ENCODE measurements at places on chromosomes 1 and 21.
A peak's percentile ranks its signal among the peaks of the same experiment; 100 is the strongest.

DNA sequence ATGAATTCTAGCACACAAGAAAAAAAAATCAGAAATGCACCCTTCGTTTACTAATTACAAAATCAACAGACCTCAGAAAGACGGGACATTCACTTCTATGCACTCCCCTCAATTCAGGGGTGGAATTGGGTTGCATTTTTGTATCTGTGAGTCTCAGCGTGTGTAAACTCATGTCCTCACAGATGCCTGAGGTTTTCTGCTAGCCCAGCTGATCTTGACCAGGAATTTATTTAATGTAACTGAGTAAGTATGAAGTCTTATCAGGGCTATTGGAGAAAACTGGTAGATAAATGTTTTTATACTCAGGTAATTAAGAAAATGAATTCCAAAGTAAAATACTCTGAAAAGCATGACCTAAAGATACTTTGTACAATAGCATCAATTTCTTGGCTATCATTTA lies 167.7 kb downstream of the RUNX1 start:
- no peak for DNase-seq
- H3K27ac ChIP-seq: no peak overlapping the region
- H3K27me3 ChIP-seq: peaks cover 63% of the 10 kb centered on the region
- H3K36me3 ChIP-seq: no peaks in the 10 kb centered on the region
- no peak overlapping the region for H3K4me3 ChIP-seq
- peaks cover 9% of the 10 kb centered on the region for H3K4me1 ChIP-seq

DNA sequence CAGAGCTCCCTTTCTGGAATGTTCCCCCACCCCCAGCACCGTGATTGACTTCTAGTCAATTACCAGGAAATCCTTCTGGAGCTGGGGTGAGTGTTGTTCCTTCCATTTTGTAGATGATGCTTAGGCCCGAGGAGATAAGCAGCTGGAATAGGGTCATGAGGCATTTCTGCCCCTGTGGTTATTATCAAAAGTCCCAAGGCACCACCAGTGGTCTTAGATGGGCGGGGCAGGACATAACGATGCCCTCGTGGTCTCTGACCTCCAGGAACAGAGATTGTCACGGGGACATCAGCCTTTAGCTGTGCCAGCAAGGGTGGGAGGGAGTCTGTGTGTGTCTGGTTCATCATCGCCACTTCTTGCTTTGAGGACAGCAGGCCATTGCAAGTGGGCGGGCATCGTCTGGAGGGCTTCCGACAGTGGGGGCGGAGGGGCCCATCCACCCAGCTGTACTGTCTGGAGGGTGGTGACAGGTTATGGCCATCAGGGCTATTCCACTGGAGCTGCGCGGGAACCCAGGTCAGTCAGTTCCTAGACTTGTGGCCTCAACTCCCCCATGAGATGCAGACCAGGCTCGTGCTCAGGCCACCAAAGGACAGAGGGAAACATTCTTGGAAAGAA lies 22.6 kb downstream of the TNFRSF8 start:
- no peak overlapping the region for H3K4me3 ChIP-seq
- no peak overlapping the region for H3K27ac ChIP-seq
- no peaks in the 10 kb centered on the region for H3K27me3 ChIP-seq
- no peaks in the 10 kb centered on the region for H3K36me3 ChIP-seq
- H3K4me1 ChIP-seq: no peaks in the 10 kb centered on the region
- DNase-seq: no peak

GRCh38 chr1:48225579-48225978 lies 3.1 kb downstream of the SLC5A9 start:
- no peak overlapping the region for H3K27ac ChIP-seq
- H3K4me3 ChIP-seq: no peak overlapping the region
- H3K4me1 ChIP-seq: no peaks in the 10 kb centered on the region
- no peaks in the 10 kb centered on the region for H3K27me3 ChIP-seq
- H3K36me3 ChIP-seq: no peaks in the 10 kb centered on the region

DNA sequence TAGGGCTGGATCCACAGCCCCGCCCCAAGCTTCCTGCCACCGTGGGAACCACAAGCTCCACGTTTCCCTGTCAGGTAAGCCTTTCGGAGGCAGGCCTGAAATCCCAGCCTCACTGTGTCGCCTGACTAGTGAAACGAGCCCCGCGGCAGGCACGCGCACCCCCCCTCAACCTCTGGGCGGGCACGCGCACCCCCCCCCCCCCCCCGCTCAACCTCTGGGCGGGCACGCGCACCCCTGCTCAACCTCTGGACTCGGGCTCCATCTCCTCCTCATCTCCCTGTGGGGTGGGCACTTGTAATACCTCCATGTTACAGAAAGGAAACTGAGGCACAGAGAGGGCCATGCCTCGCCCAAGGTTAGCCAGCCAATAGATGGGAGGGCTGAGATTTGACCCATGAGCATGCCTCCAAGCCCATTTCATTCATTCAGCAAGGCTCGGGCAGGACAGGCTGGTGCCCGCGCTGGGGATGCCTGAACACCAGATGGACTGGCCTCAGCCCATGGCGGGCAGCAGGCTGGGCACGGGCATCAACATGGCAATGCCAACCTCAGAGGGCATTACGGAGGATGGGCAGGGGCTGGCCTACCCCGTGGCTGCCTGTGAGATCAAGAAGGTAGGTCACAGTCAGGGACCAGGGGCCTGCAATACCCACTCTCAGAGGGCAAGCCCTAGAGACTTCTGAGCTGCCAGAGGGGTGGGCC lies 4.7 kb downstream of the CFAP410 start:
- no peak overlapping the region for H3K27ac ChIP-seq
- H3K4me3 ChIP-seq: no peak overlapping the region
- no peaks in the 10 kb centered on the region for H3K27me3 ChIP-seq
- no peak for DNase-seq
- no peaks in the 10 kb centered on the region for H3K36me3 ChIP-seq

DNA sequence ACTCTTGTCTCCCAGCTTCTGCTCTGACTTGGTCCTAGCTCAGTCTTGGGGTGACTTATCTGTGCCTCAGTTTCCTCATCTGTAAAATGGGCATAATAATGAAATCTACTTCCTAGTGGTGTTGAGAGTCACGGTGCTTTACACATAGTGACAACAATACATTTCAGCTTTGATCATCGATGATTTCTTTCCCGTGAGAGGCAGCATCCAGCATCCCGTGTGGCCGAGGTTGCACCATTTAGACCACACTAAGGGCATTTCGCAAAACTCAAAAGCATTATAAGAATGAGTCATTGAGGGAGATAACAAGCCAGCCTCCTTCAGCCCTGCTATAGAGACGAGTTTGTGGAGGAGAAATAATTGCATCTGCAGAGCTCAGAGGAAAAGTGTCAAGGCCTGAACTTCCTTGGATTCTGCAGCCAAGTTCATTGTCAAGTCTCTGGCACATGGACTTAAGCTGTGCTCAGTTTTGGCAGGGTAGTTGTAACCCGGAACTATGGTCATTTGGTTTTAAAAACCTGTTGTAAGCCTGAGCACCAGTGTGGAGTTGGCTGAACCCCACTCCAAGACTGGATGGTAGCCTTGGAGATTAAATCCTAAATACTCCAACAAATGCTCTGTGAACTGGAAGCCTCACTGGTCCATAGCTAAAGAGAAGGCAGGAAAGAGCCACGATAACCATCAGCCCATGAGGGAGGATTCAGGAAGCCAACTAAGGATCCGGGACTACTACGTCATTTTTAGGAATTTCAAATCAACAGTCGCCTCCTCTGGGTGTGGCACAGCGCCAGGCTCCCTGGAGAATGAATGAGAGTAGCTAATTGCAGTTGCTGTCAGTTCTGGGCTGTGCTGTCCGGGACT lies 64.2 kb downstream of the TCP10L start:
- H3K27me3 ChIP-seq: no peaks in the 10 kb centered on the region
- H3K4me1 ChIP-seq: peaks cover 25% of the 10 kb centered on the region
- no peak overlapping the region for H3K4me3 ChIP-seq

- no peaks in the 10 kb centered on the region for H3K27me3 ChIP-seq
- no peak overlapping the region for H3K4me3 ChIP-seq
- no peaks in the 10 kb centered on the region for H3K4me1 ChIP-seq
- DNase-seq: no peak
- peaks cover 8% of the 10 kb centered on the region for H3K36me3 ChIP-seq
- no peak overlapping the region for H3K27ac ChIP-seq
Observed at GRCh38 chr1:236916131-236916800, 88.0 kb downstream of the MT1HL1 start.

DNA sequence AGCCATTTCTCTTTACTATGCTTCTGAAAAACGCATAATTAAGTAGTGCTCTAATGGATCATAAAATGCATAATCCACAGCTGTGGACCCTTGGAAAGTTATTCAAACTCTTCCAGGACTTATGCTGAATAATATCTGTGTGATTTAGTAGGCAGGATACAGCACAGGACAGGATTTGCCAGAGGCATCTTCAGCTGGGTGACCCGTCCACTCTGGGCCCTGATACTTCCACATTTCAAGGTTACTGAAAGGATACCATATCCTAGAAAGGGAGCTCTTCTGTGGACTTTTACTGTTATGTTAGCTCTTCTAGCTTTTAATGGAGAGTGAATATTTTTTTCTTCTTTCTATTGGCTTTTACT lies 49.6 kb downstream of the MAP10 start:
- H3K27me3 ChIP-seq: peaks cover 14% of the 10 kb centered on the region
- DNase-seq: no peak
- no peaks in the 10 kb centered on the region for H3K36me3 ChIP-seq
- H3K4me3 ChIP-seq: no peak overlapping the region
- H3K27ac ChIP-seq: no peak overlapping the region

- H3K27ac ChIP-seq: no peak overlapping the region
- no peaks in the 10 kb centered on the region for H3K36me3 ChIP-seq
- H3K4me1 ChIP-seq: peaks cover 12% of the 10 kb centered on the region
- H3K4me3 ChIP-seq: no peak overlapping the region
- H3K27me3 ChIP-seq: no peaks in the 10 kb centered on the region
Observed at GRCh38 chr1:228830185-228830953, 95.1 kb downstream of the RHOU start.

- no peaks in the 10 kb centered on the region for H3K36me3 ChIP-seq
- H3K4me1 ChIP-seq: no peaks in the 10 kb centered on the region
Observed at GRCh38 chr1:93033029-93033428, 46.1 kb upstream of the MTF2 start.

DNA sequence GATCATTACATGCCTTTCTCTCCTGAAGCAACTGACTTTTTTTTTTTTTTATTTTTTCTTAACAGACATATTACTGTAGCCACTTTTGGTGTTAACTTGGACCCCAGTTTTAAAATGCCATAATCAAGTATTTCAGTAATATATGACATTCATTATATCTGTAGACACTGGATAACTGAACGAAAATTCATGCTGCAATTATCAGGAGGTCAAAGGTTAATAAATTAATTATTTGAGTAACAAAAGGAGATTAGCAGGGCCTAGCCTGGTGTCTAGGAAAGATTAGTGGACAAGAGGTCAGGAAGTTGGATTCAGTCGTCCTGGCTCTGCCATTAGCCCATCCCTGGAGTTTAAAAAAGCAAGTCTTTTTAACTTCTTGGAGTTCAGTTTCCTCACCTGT lies 168.1 kb downstream of the TGFBR3 start:
- DNase-seq: no peak
- H3K27ac ChIP-seq: no peak overlapping the region
- H3K27me3 ChIP-seq: no peaks in the 10 kb centered on the region
- H3K4me3 ChIP-seq: no peak overlapping the region
- H3K36me3 ChIP-seq: no peaks in the 10 kb centered on the region

DNA sequence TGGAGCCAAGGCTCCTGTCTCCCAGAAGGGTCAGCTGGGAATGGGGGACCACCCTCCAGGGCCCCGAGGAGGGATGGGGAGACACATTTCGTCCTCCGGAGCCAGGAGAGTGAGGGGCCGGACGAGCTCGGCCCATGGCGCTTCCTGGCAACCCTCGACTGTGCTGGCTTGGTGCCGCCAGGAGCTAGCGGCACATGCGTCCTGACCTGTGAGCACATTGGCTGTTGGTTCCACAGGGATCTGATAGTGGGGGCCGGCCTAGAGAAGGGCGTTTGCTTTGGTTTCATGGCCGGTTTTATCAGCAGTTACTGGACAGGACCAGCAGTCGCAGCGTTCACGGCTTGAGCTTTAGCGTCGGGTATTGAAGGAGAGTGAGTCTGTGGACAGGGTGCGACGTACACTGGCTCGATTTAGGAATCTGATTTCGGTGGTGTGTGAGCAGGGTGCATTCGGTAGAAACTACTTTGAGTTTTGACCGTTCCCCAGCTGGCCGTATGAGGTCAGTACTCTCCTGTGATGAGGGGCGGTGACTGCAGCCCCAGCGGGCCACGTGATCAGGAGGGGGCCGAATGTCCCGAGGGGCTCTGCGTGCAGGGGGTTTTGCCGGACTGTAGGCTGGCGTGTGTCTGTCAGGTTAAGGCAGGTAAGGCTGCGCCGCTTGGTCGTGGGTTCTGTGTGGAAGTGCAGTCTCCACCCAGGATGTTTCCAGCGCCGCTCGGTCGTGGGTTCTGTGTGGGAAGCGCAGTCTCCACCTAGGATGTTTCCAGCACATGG lies 18.7 kb downstream of the FAAP20 start:
- H3K36me3 ChIP-seq: no peaks in the 10 kb centered on the region
- no peak overlapping the region for H3K27ac ChIP-seq
- no peak for DNase-seq
- no peak overlapping the region for H3K4me3 ChIP-seq
- no peaks in the 10 kb centered on the region for H3K27me3 ChIP-seq
- H3K4me1 ChIP-seq: no peaks in the 10 kb centered on the region

DNA sequence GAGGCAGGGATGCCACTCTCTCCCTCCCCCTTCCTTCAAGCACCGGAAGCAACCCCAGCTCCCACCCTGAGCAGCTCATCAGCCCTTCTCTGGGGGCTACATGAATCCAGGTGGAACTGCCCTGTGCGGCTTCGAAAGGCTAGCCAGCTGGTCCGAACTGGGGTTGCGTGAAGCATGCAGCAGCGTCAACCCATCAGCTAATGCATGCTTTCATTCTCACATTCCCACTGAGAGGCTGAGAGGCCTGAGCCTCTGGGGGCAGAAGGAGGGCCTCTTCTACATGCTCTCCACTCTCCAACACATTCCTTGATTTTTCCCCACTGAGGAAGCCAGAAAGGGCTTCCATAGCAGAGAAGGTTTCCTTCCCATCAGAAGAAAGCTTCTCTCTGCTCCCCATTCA lies 5.6 kb downstream of the RXRG start:
- H3K4me3 ChIP-seq: no peak overlapping the region
- H3K27ac ChIP-seq: no peak overlapping the region
- no peaks in the 10 kb centered on the region for H3K36me3 ChIP-seq
- H3K4me1 ChIP-seq: peaks cover 58% of the 10 kb centered on the region
- H3K27me3 ChIP-seq: peaks cover 35% of the 10 kb centered on the region
- peak; percentile 52 for DNase-seq

- no peaks in the 10 kb centered on the region for H3K36me3 ChIP-seq
- no peak overlapping the region for H3K4me3 ChIP-seq
- no peak for DNase-seq
- H3K4me1 ChIP-seq: no peaks in the 10 kb centered on the region
- H3K27me3 ChIP-seq: no peaks in the 10 kb centered on the region
Observed at GRCh38 chr1:174003867-174004266, 18.3 kb downstream of the RC3H1 start.

- no peak overlapping the region for H3K27ac ChIP-seq
- no peak overlapping the region for H3K4me3 ChIP-seq
- H3K27me3 ChIP-seq: no peaks in the 10 kb centered on the region
- DNase-seq: no peak
Observed at GRCh38 chr1:16276302-16277030, 39.5 kb upstream of the CPLANE2 start.
